T-helper 17 cell (primary cell): ENCODE measurements at places on chromosomes 2 and 18. TPM values are rescaled to one million over a fixed set of nuclear protein-coding genes. Genes with fewer than 3 reads are reported as not detected.

GRCh38 chr2:220855296-220855695 lies 716.8 kb downstream of the EPHA4 start:
- no peak for DNase-seq

Gene IL36RN
- total RNA-seq, result not detected

GRCh38 chr18:23743733-23744333 lies 54.6 kb downstream of the LAMA3 start:
- no peak for DNase-seq

GRCh38 chr2:238484522-238485452 lies 58.1 kb downstream of the ASB1 start:
- DNase-seq, result no peak

Gene MYOM1
- total RNA-seq, result 0.92 TPM

DNA sequence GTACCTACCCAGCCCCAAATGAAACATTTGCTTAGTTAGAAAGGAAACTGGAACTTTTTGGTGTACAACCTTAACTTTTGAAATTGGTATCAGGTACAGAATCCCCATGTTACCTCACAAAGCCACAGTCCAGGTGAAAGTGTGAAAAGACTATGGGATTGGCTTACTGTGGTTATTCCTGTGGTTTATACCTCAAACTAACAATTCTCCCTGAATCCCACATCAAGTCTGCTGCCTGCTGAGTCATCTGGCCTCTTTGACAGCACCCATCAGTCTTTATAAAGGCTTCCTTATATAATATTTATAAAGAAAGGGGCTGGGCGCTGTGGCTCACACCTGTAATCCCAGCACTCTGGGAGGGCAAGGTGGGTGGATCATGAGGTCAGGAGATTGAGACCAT lies 164.6 kb downstream of the TMEM247 start:
- no peak for DNase-seq
